ENCODE measurements at places on chromosomes 1 and 21.
A peak's percentile ranks its signal among the peaks of the same experiment; 100 is the strongest.

DNA sequence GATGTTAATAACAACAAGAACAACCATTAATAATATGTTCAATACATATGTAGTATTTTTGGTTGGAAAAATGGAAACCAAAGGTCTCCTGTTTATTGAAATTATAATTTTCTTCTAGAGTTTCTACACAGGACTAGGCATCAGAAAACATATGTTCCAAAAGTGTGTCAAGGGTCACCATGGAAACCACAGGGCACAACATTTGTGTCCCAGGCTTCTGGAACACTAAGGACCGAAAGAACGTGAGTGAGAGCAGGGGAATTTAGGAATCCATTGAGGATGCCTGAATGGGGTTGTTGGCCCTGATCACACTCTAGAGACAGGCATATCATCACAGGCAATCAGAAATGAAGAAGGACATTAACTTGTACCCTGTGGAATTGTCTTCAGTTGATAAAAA, 7.5 kb upstream of the CDC14A start:
- DNase-seq = no peak

DNA sequence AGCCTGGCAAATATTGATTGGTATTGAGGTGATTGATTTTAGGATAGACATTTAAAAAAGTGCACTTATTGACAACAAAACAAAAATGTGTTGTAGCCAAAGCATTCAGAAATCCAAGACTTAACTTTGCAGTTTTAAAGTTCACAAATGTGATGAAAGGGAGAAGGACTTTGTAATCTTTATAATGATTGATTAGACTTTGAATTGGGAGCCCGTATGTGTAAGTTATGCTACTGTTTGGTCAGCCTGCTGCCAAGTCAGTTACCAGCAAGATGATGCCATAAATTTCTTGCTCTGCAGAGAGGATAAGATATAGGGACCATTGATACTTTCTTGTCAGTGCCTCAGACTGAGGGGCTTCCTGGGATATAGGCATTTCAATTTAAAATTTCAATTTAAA, 39.5 kb downstream of the TBX19 start:
- DNase-seq = no peak

- no peak for DNase-seq
Measured at GRCh38 chr1:58011978-58012377, 534.5 kb downstream of the OMA1 start.

DNA sequence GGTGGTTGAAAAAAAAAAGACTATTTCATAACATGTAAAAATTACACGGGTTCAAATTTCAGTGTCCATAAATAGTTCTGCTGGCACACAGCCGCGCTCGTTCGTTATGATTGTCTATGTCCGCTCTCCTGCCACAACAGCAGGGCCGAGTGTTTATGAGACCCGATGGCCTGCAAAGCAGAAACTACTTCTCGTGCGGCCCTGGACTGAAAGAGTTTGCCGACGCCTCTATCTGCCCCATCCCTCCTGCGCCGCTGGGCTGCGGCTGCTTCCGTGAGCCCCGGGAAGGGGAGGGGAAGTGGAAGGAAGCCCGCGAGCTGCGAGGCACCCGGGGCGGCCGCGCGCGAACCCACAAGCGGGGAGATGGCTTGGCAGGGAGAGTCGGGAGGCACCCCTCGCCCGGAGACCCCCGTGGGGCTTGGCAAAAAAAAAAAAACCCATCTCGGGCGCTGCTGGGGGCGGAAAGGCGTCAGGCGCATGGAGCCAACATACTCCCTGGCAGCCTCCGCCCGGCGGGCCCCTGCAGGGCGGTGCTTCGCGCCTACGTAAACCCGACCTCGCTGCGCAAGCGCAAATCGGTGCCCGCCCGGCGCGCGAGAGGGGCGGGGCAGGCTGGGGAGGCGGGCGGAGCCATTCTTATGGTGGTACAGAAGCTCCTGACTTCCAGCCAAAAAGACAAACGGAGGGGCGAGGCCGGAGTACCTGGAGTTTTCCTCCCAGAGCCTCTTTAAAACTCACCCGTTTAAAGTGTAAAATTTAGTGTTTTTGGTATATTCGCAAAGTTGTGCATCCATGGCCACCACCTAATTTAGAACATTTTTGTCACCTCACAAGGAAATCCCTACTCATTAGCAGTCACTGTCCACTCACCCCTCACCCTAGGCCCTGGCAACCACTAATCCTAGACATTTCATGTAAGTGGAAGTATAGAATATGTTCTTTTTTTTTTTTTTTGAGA, 8.3 kb downstream of the SLC27A3 start:
- peak; percentile 72 for DNase-seq
